Mammary epithelial cell (primary cell): ENCODE measurements at places on chromosomes 2 and 18. TPM values are rescaled to one million over a fixed set of nuclear protein-coding genes. Genes with fewer than 3 reads are reported as not detected.

The CNDP1 gene
- under 0.01 TPM for total RNA-seq

The TNFAIP6 gene
- 0.50 TPM for total RNA-seq

GRCh38 chr2:33503002-33503401 lies 26.6 kb downstream of the RASGRP3 start:
- DNase-seq: no peak

GRCh38 chr2:167908786-167909185 lies 338.6 kb downstream of the STK39 start:
- DNase-seq: no peak

GRCh38 chr2:39849064-39849463 lies 70.0 kb upstream of the THUMPD2 start:
- no peak for DNase-seq

DNA sequence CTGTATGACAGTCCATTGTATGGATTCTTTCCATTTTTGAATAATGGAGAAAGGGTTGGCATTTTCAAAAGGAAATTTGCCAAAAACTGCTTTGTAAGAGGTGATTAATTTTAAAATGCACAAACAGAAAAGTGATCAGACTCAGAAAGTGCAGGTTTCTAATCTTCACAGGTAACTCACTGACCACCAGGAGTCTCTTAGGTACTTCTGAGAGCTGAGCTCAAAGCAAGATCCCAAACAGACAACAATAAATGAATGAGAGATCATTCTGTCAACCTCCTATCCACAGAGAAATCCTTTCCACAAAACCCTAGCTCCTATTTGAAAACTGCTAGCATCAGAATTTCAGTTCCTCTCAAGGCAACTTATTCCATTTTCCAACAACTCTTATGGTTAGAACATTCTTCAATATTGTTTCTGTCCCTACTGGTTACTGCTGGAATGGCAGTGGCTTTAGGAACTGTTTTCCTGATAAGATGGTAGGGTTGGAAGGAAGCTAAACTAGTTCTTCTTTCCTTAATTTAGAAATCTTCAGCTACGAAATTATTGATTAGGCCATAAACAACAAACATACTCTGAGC lies 20.6 kb upstream of the HAAO start:
- peak; percentile 32 for DNase-seq

- DNase-seq: no peak
Measured at GRCh38 chr18:57856128-57856527, 53.0 kb upstream of the ATP8B1 start.

GRCh38 chr18:58649966-58650816 lies 21.1 kb upstream of the MALT1 start:
- peak; percentile 56 for DNase-seq

DNA sequence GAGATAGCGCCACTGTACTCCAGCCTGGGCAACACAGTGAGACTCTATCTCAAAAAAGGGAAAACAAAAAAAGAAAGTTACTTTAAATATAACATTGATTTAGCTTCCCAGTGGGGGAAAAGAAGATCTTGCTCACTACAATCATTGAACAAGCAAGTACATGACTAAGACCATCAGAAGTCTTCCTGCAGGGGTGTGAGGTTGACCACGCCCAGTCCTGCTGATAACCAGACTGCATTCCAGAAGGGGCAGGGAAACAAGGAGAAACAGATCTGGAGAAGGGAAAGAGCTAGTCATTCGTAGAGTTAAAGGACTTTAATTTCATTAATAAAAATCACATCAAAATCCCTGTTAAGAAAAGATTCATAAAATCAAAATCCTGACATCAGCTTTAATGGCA lies 77.5 kb downstream of the EPHA4 start:
- no peak for DNase-seq

GRCh38 chr2:233011268-233011650 lies 1.8 kb downstream of the NGEF start:
- DNase-seq: no peak

DNA sequence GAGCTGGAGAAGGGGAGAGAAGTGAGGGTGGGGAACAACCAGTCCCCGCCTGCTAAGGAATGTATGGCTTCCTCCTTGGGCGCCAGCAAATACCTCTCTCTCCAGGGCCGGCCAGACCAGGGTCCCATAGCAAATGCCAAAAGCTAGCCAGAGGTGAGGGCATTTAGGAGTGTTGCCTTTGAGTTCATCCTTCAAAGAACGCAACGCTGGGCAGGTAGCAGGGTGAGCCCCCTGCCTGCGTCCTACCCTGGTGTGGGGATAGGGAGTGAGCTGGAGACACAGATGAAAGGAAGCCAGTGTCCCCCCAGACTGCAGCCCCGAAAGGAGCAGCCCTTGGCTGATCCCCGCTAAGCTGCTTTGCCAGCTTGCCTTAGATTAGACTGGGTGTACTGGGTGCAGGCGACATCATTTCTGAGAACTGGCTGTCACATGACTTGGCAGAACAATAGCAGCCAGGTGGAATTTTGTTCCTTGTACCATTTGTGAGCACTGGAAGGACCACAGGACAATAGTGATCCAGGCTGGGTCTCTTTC lies 40.4 kb downstream of the KLHL29 start:
- no peak for DNase-seq

DNA sequence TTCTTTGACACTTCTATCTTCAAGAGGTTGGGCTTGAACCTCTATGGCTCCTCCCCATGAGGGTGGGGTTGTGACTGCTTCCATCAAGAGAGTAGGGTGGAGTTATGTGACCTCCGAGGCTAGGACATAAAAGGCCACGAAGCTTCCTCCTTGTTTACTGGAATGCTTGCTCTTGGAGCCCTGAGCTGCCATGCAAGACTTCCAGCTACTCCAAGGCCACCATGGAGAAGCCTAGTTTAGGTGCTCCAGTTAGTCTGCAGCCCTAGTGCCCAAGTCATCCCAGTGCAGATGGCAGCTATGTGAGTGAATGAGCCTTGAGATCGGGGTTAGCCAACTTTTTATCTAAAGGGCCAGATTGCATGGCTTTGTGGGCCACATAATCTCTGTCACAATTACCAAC lies 2.4 kb upstream of the MERTK start:
- DNase-seq: no peak

GRCh38 chr2:37868866-37869265 lies 56.2 kb upstream of the RMDN2 start:
- no peak for DNase-seq

DNA sequence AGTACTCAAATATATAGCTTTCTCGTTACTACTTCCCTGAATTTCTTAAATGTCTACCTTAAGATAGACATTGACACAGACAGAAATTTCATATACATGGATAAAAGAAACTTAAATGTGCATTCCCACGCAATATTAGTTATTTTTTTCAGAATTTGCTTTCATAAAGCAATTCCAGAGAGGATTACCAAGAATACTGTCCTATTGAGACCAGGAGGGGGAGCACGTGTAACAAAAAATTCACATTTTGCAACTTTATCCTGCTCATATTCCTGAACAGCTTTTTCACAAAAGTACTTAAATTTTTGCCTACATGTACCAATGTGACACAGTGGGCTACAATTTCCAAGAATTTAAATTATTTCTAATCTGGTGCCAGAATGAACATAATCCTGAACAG lies 30.7 kb upstream of the ERCC3 start:
- DNase-seq: peak; percentile 8
